Bone marrow (tissue), 2 donors: ENCODE measurements at places on chromosomes 2 and 18.

GRCh38 chr2:69046221-69046662 lies 33.3 kb downstream of the ANTXR1 start:
- no peak for DNase-seq

DNA sequence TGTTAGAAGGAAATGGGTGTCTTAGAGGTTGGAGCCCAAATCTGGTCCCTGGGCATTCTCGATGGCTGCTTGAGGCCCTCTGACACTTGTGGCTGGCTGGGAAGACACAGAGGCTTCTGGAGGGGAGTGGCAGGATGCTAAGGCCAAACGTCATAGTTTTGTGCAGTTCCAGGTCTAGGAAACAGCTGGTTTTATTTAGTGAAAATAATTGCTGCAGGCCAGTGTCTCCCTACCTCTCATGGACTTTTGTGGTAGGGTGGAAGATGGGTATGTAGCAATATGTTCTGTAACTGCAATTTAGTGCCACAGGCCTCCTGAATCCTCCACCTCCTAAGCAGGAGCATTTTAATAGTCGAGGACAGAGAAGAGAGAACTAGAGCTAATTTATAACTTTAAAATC lies 32.2 kb upstream of the SPRED2 start:
- no peak for DNase-seq

GRCh38 chr2:66582987-66583880 lies 148.3 kb downstream of the MEIS1 start:
- no peak for DNase-seq

DNA sequence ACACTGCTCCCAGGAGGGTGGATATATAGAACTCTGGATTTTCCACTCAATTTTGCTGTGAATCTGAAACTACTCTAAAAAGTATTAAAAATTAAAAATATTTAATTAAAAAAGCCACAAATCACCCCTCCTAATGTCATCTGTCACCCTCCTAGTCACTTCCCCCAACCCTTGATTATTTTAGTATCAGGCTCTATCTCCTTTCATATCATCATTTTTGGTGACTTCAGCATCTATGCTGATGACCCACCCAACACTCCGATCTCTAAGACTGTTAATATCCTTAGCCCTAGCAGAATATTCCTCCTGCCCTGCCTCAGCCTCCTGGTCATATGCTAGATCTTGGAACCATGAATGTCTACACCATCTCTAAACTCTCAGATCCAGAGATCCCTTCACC lies 128.3 kb upstream of the SLC1A4 start:
- no peak for DNase-seq

DNA sequence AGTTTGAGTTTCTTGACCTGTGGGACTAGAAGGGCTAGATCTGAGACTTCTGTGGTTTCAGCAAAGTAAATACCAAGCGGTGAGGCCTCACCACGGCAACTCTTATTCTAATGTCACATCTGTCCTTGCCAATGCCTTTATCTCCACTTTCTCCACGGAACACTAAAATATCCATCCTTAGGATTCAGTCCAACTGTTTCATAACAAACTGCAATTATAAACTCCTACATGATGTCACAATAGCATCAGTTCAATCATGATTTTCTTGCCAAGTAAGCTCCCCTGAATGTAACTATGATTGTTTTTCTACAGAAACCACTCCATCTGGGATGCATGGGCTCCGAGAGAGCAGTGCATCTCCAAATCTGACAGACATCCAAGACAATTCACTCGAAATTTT lies 79.6 kb downstream of the LRATD1 start:
- no peak for DNase-seq
